Parietal lobe (tissue), 2 donors: ENCODE measurements at places on chromosomes 12 and 14. TPM values are rescaled to one million over a fixed set of nuclear protein-coding genes. Genes with fewer than 3 reads are reported as not detected.

Gene SIRT4
- 2.2 TPM for total RNA-seq

Gene ANKRD13A
- 38.5 TPM for total RNA-seq

Gene PRR4
- total RNA-seq = 13.5 TPM

Gene ORAI1
- 3.4 TPM for total RNA-seq

Gene CDKN1B
- 119 TPM for total RNA-seq

Gene TAS2R50
- total RNA-seq = 26.3 TPM

Gene NANOG
- total RNA-seq = under 0.01 TPM

Gene SUPT16H
- total RNA-seq = 102 TPM

Gene CCDC197
- total RNA-seq = not detected

Gene LIMA1
- total RNA-seq = 32.2 TPM

Gene ASB8
- total RNA-seq = 35.7 TPM

Gene SPATA7
- total RNA-seq = 71.7 TPM

Gene KRT78
- not detected for total RNA-seq

Gene PLBD1
- total RNA-seq = 0.94 TPM
